CD4-positive, alpha-beta memory T cell (primary cell): ENCODE measurements at places on chromosomes 5 and 9. TPM values are rescaled to one million over a fixed set of nuclear protein-coding genes. Genes with fewer than 3 reads are reported as not detected.

Gene NEUROG1
- total RNA-seq, result not detected

Gene LMAN2
- total RNA-seq, result 114 TPM

Gene PROB1
- 1.2 TPM for total RNA-seq

Gene FIBCD1
- not detected for total RNA-seq

Gene SPINK13
- not detected for total RNA-seq

Gene RNF145
- 67.8 TPM for total RNA-seq

Gene FAM153A
- total RNA-seq, result 116 TPM

Gene CCNJL
- not detected for total RNA-seq

Gene FCN2
- not detected for total RNA-seq

Gene BTNL8
- not detected for total RNA-seq

Gene AQP3
- 172 TPM for total RNA-seq

Gene HTR1A
- not detected for total RNA-seq

Gene CDC20B
- not detected for total RNA-seq

Gene C9
- total RNA-seq, result not detected

Gene PCDHGA12
- total RNA-seq, result 0.11 TPM

Gene SLC36A3
- not detected for total RNA-seq

Gene CCDC152
- total RNA-seq, result 6.9 TPM

Gene GMCL2
- total RNA-seq, result not detected

Gene TMOD1
- 2.7 TPM for total RNA-seq

Gene LYSMD3
- 30.9 TPM for total RNA-seq

Gene AFAP1L1
- total RNA-seq, result not detected
